ENCODE measurements at places on chromosomes 3 and 15. TPM values are rescaled to one million over a fixed set of nuclear protein-coding genes. Genes with fewer than 3 reads are reported as not detected.

The KLHL40 gene
- total RNA-seq: not detected

DNA sequence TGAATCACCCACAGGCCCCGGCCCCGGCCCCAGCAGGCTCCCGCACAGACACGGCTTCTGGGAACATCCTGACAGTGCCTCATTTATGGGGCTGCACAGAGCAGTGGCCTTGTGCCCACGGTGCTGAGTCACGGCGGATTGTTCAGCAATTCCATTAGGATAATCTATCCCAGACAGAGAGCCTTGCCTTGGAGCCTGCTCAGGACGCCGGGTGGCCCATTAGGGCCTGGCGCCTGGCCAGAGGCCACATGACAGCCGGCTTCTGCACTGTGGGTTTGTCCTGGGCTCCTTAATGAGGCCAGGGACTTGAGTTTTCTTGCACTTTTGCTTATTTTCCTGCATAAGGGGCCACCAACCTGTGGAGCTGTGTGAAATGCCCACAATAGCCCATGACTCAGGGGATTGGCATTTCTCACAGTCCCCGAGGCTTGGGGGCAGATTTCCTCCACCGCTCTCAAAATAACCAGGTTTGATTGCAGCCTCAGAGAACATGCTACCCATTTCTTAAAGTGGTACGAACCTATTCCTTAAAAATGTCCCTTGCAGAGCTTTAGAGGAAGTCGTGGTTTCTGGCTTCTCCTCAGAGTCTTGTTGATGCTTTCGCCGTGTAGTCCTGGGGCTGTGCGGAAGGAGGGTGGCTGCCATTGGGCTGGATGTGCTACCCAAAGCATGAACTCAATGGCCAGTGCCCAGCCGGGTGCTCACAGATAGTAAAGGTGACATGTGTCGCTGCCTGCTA is 19.0 kb downstream of the SYNM start:
- peak; percentile 58 for DNase-seq

The KCNMB2 gene
- total RNA-seq: 0.24 TPM

DNA sequence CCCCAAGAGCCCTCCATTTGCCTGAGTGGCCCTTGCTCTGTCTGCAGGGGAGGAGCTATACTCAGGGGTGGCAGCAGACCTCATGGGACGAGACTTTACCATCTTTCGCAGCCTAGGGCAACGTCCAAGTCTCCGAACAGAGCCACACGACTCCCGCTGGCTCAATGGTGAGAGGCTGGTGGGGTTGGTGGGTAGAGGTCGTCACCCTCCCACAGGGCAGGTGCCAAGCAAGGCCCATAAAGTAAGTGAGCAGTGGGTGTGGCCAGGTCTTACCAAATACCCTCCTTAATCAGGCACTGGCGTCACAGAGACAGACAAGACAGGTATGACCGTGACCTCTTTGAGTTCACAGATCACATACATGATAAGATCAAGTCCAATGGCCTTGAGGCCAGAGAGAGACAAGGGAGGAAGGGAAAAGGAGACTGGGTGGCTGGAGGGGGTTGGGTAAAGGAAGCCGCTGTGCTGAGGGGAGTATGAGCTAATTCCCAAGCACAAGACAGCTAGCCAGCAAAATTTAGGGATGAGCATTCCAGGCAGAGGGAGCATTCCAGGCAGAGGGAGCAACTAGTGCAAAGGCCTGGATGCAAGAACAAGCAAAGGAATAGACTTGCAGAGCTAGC is 2.5 kb downstream of the SEMA3B start:
- DNase-seq: no peak

The CXCR6 gene
- total RNA-seq: 2.5 TPM

DNA sequence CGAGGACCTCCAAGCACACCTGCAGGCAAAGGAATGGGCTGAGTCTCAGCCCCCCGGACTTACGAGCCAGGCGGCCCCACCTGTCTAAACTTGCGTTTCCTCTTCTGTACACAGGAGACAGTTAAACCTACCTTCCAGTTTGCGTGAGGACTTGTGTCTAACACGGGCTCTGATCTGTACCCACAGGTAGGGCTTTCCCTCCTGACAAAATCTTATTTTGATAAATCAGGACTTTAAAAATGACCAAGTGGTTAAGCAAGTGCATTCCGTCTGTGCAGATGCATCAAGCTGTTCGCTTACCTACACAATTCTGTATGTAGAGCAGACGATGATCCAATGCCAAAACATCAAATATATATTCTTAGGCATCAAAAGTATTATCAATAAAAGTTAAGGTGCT is 238.0 kb downstream of the XXYLT1 start:
- DNase-seq: no peak

DNA sequence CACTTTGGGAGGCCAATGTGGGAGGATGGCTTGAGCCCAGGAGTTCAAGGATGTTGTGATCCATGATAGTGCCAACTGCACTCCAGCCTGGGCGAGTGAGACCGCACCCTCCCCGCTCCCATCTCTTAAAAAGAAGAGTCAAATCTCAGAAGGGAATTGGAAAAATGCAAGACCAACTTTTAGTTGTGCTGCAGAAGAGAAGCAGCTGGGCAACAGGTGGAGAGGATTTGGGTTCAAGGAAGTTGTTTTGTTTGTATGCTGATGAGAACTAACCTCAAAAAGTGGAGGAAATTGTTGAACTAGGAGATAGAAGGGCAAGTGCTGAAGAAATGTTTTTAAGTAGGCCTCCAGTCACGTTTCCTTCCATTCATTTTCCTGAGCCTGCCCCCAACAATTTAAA is 12.8 kb upstream of the PDCD7 start:
- no peak for DNase-seq

DNA sequence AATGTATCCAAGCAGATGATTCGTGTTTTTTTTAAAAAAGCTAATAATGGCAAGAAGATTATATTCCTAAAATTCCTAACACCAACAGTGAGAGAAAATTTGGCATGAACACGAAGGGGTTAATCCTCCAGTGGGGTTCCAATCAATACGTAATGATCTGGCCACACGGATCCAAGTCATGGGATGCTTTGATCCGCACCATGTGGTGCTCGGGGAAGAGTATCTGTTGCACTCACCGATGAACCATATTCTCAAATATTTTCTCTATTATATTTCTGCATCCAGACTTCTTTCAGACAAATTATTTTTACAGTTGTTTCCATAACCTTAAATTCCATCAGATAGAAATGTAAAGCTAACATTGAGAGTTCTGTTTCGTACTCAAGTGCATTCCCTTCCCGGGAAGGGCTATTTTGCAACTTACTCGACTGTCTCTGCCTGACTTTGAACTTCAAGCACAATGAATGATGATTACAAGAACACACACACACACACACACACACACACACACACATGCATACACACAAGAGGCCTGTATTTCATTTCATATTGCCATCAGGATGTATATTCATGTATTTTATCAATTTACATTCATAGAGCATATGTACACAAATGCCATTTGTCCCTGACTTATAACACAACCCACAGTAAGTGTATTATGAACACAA is 567.2 kb downstream of the FOXP1 start:
- no peak for DNase-seq

The HEMK1 gene
- total RNA-seq: 7.0 TPM

DNA sequence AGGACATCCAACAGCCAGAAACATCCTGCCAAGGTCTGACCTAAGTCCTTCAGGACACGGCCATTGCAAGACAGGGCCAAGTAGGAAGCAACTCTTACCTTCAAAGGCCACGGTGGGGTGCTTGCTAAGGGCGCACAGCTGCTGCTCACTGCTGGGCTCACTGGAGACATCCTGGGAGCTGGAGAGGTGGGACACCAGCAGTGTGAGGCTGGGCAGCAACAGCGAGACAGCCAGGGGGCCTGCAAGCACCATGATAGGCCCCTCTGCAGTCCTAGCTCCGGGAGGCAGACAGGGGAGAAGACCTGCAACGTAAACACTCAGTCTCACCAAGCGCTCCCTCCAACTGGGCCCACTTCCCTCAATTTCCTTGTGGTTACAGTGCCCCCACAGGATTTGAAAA is 79.2 kb downstream of the SEMA5B start:
- DNase-seq: no peak

GRCh38 chr3:189307963-189308362 is 136.2 kb downstream of the TPRG1 start:
- no peak for DNase-seq

The GP9 gene
- total RNA-seq: not detected

DNA sequence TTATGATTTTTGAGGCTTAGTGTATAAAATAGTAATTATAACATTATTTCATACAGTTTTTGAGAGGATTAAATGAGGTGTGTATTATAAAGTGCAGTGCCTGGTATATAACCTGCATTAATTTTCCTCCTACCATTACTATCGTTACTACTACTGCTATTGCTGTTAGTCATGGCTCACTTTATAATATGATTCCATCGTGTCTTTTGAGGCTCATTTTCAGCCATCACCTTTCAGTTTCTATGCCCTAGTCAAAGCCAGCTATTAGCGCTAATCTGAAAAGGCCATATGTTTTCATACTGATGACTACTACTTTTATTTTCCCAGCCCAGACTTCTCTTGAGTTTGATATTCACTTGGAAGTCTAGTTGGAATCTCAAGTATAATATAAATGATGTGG is 5.5 kb downstream of the MEF2A start:
- DNase-seq: no peak

DNA sequence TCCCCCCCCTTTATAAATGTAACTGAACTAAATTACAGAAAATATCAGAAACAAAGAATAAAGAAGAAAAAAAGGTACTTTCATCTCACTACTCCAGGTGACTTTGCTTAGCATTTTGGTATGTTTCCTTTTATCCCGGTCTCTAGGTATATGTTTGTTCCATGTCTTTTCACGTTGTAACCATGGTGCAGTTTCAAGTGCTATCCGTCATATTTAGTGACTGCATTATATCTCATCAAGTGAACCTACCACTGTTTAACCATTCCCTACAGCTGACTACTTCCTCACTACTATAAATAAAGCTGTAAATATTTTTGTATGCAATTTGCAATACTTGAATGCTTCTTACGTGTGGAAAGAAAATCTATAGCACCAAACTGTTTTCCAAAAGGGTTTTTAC is 2.2 kb downstream of the BTBD1 start:
- no peak for DNase-seq

GRCh38 chr3:110123946-110124345 is 786.6 kb upstream of the DPPA4 start:
- DNase-seq: no peak

All from omental fat pad (tissue), 4 donors.